A549 treated with Hydrocortisone at 1 μM for 4 hours (cell line): ENCODE measurements at places on chromosomes 2 and 18. TPM values are rescaled to one million over a fixed set of nuclear protein-coding genes. Genes with fewer than 3 reads are reported as not detected.

Gene REEP1
- 0.88 to 1.2 TPM (median 1.1 TPM) in 5 replicates for total RNA-seq

Gene SERPINB10
- not detected in 5 replicates for total RNA-seq

Gene TFPI
- 39.7 to 63.5 TPM (median 50.6 TPM) in 5 replicates for total RNA-seq

Gene CLEC4F
- total RNA-seq, result not detected in 5 replicates

Gene PROKR1
- not detected in 5 replicates for total RNA-seq

Gene ZNF385B
- total RNA-seq, result 0.21 to 0.22 TPM in 2 of 5 replicates, not detected in the others

Gene SH2D6
- 0.26 to 1.3 TPM (median 0.81 TPM) in 5 replicates for total RNA-seq

Gene DCDC2C
- total RNA-seq, result 0.21 to 0.56 TPM (median 0.40 TPM) in 4 of 5 replicates, not detected in the other

Gene FAM228A
- total RNA-seq, result not detected in 5 replicates

Gene GPR55
- total RNA-seq, result not detected in 5 replicates

Gene GYPC
- total RNA-seq, result not detected in 5 replicates

Gene PLCD4
- total RNA-seq, result 0.24 to 0.77 TPM (median 0.47 TPM) in 5 replicates

Gene HRH4
- not detected in 5 replicates for total RNA-seq

Gene GKN1
- 0.37 to 0.94 TPM (median 0.48 TPM) in 5 replicates for total RNA-seq

Gene ITSN2
- total RNA-seq, result 15.2 to 25.7 TPM (median 21.4 TPM) in 5 replicates

Gene DSC3
- 1.1 to 2.1 TPM (median 1.3 TPM) in 5 replicates for total RNA-seq

Gene RNMT
- total RNA-seq, result 16.2 to 19.2 TPM (median 18.1 TPM) in 5 replicates

Gene TRPM8
- 0.09 to 0.52 TPM (median 0.29 TPM) in 5 replicates for total RNA-seq

Gene SLC9A4
- not detected in 5 replicates for total RNA-seq

Gene BMP10
- total RNA-seq, result not detected in 5 replicates

Gene MREG
- total RNA-seq, result 4.5 to 4.9 TPM (median 4.7 TPM) in 5 replicates

Gene HOXD12
- not detected in 5 replicates for total RNA-seq

Gene HSPE1
- 431 to 752 TPM (median 465 TPM) in 5 replicates for total RNA-seq
